ENCODE measurements at places on chromosomes 12 and 14.

DNA sequence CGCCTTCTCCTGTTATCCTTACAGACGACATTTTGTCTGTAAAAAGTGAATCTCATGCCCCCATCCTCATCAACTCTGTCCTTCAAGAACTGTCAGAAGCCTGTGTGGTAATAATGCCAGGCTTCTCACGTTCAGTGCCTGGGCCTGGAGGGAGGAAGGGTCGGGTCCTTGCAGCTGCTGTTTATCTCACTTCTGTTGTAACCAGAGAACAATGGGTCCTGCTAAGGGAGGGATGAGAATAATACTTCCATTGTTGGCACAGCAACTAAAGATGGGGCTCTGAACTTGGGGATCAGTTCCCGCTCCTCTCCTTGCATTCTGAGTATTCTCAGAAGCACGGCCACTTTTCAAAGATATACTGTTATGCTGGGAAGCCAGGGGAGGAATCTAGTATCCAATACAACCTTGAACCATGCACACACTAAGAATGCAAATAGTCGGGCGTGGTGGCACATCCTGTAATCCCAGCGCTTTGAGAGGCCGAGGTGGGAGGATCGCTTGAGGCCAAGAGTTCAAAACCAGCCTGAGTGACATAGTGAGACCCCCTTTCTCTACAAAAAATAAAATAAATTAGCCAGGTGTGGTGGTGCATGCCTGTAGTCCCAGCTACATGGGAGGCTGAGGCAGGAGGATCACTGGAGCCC is 38.8 kb upstream of the NINJ2 start:
- no peak for DNase-seq

DNA sequence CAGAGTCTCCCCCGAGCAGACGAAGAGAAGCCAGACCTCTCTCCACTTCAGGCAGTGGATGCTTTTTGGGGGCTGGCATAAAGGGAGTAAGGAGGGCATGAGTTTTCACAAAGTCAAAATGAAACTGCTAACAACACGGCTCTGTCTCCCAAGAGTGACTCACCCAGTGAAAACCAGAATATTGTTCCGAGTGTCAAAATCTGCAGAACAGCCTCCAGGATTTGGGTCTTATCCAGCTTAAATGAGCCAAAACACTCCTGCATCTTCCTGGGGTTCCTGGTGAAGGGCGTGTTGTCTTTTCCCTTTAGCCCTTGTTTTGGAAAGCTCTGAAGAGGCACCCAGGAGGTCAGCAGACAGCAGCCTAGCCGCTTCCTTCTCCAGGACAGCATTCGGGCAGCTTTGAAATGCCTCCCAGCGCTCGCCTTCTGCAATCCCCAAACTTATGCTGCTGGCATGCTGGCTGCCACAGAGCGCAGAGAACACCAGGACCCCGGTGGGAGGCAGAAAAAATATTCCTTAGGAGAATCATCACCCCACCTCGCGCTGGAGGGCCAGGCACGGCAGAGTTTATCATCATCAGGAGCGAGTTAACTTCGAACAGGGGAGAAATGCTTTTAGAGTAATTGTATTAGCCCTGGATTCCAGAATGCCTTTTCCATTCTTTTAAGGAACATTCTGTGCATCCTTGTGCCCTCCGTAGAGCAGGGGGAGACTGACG is 117.7 kb upstream of the NCOR2 start:
- no peak for DNase-seq

DNA sequence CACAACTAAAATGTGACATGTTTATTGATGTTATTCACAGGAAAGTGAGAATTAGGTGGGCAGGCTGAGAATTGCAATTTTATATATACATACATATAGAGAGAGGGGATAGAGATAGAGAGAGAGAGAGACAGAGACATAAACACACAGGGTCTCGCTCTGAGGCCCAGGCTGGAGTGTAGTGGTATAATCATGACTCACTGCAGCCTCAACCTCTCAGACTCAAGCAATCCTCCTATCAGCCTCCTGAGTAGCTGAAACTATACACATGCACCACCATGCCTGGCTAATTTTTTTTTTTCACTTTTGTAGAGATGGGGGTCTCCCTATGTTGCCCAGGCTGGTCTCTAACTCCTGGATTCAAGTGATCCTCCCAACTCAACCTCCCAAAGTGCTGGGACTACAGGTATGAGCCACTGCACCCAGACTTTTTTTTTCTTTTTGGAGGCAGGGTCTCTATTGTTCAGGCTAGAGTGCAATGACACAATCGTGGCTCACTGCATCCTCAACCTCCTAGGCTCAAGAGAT is 49.1 kb downstream of the R3HDM2 start:
- DNase-seq: no peak

DNA sequence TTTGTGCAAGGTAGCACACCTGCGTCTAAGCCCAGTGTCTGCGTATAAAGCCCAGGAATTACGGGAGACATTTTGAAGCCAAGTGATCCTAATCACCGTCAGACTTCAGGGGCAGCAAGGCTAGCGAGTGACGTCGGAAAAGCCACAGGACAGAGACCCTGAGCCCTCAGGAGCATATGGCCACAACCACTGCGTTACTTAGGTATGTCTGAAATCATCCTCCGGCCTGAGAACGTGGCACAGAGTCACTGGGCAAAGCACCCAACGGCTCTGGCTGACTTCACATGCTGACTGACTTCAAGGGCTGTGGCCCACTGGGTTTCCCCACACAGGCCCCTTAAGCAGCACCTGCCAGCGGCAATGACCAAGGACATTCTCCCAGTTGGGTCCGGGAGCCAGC is 71.5 kb downstream of the RIMBP2 start:
- DNase-seq: no peak

GRCh38 chr12:52087961-52088820 is 8.7 kb downstream of the SMIM41 start:
- no peak for DNase-seq

DNA sequence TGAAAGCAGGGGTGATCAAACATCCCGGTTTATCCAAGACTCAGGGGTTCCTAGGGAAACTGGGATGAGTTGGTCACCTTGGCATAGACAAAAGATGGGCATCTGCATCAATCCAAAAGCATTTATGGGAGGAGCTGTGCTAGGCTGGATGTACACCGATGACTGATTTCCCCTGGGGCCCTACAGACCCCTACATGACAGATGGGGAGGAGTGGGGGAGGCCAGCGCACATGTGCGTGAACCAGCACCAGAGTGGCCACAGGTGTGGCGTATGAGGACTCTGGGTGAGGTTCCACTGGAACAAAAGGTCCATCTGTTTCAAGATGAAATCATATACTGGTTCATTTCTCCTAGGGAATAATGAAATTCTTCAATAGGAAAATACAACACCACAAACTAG is 210.4 kb downstream of the ITPR2 start:
- DNase-seq: no peak

DNA sequence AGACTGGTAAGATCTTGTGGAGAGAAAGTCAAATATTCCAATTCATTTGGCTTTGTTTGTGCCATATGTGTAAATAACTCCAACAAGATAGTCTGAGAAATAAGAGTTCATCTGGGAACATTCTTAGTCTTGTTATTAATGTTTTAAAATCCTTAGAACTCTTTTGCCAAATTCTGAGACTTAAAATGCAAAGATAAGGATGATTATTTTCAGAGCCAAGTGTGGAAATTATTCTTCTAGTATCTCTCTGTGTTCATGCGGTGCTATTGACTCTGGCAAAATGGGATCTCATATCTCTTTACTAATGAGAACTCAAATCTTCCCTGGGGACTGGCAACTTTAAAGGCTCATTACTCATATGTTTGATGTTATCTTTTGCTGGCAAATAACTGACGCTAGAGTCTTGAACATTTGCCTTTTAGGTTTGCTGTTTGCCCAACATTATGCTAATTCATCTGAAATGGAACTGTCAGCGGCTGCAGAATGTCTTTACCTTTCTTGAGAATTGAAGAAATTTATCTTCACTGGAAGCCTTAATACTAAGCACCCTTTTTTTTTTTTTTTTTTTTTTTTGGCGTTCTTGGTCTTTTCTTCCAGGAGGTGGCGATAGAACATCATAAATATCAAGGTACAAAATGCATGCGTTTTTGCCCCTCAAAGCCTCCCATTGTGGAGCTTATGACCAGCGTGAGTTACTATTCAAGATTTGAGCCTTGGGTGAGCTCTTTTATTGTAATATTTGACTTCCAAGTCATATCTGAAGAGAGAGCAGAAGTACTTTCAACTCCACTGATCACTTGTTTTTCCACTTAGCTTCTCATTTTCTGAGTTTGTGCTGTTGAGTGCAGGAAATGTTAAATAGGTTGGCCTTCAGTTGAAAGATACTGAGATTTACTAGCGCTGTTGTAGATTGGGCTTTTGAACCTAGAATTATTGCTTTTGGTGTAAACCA is 86.5 kb downstream of the CAND1 start:
- DNase-seq: no peak

Data from activated T-cell treated with anti-CD3 and anti-CD28 coated beads for 48 hours (primary cell).